Transverse colon (tissue), 4 donors: ENCODE measurements at places on chromosomes 4 and X. TPM values are rescaled to one million over a fixed set of nuclear protein-coding genes. Genes with fewer than 3 reads are reported as not detected.

Gene SHROOM3
- 182 TPM for total RNA-seq

Gene PRKG2
- 9.0 TPM for total RNA-seq

Gene RAB41
- not detected for total RNA-seq

Gene TRIM75
- not detected for total RNA-seq

Gene SRPX2
- 9.3 TPM for total RNA-seq

Gene KLHL4
- 0.27 TPM for total RNA-seq

Gene HMGB3
- 4.1 TPM for total RNA-seq

Gene FANCB
- 1.6 TPM for total RNA-seq

- H3K4me3 ChIP-seq = no peak overlapping the region
- DNase-seq = no peak
- H3K4me1 ChIP-seq = no peaks in the 10 kb centered on the region
Observed at GRCh38 chr4:113524505-113525186, 236.9 kb downstream of the CAMK2D start.

GRCh38 chrX:154840856-154841255, 6.4 kb upstream of the SMIM9 start:
- no peak for DNase-seq
- H3K4me1 ChIP-seq = no peaks in the 10 kb centered on the region
- no peak overlapping the region for H3K27ac ChIP-seq
- H3K36me3 ChIP-seq = no peaks in the 10 kb centered on the region
- H3K27me3 ChIP-seq = no peaks in the 10 kb centered on the region

- no peaks in the 10 kb centered on the region for H3K36me3 ChIP-seq
- no peak overlapping the region for H3K4me3 ChIP-seq
- no peak for DNase-seq
- H3K27me3 ChIP-seq = no peaks in the 10 kb centered on the region
Observed at GRCh38 chr4:40335525-40335894, 377 bp downstream of the CHRNA9 start.

DNA sequence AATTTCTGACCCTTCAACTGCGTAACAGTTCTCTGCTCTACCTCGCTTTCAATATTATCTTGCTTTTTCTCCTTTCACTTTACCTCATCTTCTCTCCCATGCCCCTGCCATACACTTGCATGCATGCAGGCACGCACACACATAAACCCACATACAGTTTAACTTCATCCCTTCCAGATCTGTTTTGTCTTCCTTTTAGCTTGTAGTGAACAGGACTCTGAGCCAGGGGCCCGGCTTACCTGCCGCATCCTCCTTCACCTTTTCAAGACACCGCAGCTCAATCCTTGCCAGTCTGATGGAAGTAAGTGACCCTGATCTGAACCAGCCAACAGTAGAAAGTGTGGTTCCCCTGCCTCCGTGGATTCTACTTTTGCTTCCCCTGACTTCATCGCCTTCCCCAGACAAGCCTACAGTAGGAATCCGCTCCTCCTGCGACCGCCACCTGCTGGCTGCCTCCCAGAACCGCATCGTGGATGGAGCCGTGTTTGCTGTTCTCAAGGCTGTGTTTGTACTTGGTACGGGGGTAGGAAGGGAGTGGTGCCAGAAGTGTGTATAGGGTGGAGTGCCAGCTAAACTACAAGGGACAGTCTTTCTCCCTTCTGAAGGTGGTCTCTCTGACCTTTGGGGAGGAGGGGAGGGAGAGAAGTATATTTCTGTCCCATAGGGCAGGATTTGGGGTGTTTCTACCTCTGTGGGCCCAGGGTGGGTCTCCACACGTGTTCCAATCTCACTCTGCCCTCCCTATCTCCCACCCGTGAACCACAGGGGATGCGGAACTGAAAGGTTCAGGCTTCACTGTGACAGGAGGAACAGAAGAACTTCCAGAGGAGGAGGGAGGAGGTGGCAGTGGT, 10.7 kb downstream of the MED12 start:
- H3K27ac ChIP-seq = no peak overlapping the region
- no peaks in the 10 kb centered on the region for H3K4me1 ChIP-seq
- H3K36me3 ChIP-seq = no peaks in the 10 kb centered on the region
- H3K27me3 ChIP-seq = no peaks in the 10 kb centered on the region

DNA sequence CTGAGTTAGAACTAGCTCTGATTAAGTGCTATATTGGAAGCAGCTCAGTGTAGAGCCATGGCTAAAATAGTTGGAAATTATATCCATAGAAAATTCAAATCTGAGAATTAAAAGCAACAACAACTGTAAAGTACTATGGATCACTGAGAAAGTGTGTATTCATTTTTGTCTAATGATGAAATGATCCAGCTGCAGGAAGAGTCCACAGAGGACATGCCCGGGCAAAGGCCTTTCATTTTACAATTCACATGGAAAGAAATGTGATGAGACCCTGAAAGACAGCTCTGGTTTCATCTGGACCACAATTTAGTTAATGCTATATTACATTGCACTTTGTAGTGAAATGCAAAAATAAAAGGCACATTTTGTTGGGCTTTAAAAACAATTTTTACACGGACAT, 196.8 kb upstream of the FAT1 start:
- no peaks in the 10 kb centered on the region for H3K36me3 ChIP-seq
- no peaks in the 10 kb centered on the region for H3K27me3 ChIP-seq
- no peak overlapping the region for H3K4me3 ChIP-seq
- H3K4me1 ChIP-seq = no peaks in the 10 kb centered on the region

GRCh38 chrX:25674776-25675175, 463.4 kb upstream of the MAGEB18 start:
- H3K36me3 ChIP-seq = no peaks in the 10 kb centered on the region
- no peak overlapping the region for H3K27ac ChIP-seq
- no peaks in the 10 kb centered on the region for H3K27me3 ChIP-seq

GRCh38 chr4:29051381-29051965, 1668.7 kb upstream of the PCDH7 start:
- H3K36me3 ChIP-seq = no peaks in the 10 kb centered on the region
- H3K4me1 ChIP-seq = no peaks in the 10 kb centered on the region
- H3K27me3 ChIP-seq = no peaks in the 10 kb centered on the region
- H3K4me3 ChIP-seq = no peak overlapping the region

DNA sequence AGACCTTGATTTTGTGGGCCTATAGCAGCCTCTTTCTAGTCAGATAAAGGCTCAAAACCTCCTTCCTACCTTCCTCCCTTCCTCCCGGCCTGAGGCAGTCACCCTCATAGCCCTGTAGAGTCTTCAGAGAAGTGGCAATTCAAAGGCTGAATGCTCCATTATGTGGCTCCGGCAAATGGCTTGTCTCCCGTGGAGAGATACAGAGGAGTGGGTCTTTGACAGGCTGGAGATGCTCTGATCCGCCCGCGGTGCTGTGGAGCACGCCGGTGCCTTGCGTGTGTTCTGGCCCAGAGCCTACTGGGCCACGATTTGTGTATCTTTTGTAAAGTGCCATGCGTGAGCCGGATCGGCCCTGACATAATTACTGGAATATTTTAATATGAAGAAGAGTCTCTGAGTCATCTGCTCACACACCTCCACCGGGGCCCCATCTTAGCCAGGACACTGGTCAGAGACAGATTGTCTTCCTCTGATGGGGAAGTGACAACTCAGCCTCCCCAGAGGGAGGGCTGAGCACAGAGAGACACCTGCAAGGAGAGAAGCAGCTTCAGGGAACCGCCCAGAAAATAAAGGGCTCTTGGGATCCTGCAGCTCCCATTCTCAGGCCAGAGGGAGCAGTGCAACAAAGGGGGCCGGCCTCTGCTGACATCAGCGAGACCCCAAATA, 88.7 kb downstream of the DCTD start:
- no peak overlapping the region for H3K4me3 ChIP-seq
- no peak overlapping the region for H3K27ac ChIP-seq
- no peaks in the 10 kb centered on the region for H3K4me1 ChIP-seq
- no peaks in the 10 kb centered on the region for H3K27me3 ChIP-seq

- peaks cover 4% of the 10 kb centered on the region for H3K4me1 ChIP-seq
- peak overlapping the region; percentile 95 for H3K27ac ChIP-seq
- no peaks in the 10 kb centered on the region for H3K36me3 ChIP-seq
- H3K4me3 ChIP-seq = no peak overlapping the region
- no peak for DNase-seq
Observed at GRCh38 chrX:118724365-118724764, 3.0 kb upstream of the IL13RA1 start.
